ENCODE measurements at places on chromosomes 4 and X.

- DNase-seq = no peak
Observed at GRCh38 chr4:76623217-76624045, 188.4 kb downstream of the SHROOM3 start.

DNA sequence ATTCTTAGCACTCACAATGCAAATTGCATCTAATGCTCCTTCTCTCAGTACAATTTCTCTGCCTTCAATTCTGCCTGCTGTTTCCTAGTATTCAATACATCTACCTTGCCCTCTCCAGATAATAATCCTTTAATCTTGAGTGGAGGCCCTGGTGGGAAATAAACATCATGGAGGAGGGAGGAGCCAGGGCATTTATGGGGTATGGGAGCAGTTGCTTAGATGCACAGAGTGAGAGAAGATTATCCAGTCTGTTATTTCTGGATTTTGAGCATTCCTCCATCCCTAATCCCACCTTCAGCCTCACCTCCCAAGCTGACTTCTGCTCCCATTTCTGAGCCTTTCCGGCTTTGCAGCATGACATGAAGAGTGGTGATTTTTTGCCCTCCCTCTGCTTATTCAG lies 127.9 kb upstream of the PPP3CA start:
- DNase-seq = no peak

- no peak for DNase-seq
Observed at GRCh38 chrX:153482376-153483015, 12.1 kb upstream of the HAUS7 start.

- DNase-seq = no peak
Observed at GRCh38 chr4:135177321-135177720, 975.7 kb upstream of the PABPC4L start.

DNA sequence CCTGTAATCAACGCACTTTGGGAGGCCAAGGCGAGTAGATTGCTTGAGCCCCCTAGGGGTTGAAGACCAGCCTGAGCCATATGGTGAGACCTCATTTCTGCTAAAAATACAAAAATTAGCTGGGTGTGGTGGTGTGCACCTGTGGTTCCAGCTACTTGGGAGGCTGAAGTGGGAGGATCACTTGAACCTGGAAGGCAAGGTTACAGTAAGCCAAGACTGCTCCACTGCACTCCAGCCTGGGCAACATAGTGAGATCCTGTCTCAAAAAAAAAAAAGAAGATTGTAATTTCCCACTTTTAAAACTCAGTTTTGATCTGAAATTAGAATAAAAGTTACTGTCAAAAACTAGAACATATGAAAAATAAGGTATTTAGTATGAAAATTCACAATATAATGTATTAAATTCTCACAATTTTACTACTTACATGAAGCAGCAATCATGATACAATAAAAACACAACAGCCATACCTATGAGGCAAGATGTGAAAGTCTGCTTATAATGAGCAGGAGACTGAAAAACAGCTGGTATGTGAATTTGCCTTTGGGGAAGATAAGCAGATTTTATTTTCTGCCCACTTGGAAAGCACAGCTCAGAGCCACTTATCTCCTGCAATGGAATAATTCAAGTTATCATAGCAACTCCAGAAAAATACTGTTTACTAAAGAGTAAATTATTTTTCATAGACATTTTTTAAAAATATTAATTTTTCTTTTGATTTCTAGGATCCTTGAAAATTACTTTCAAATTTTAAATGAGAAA lies 50.6 kb downstream of the ZGRF1 start:
- no peak for DNase-seq

DNA sequence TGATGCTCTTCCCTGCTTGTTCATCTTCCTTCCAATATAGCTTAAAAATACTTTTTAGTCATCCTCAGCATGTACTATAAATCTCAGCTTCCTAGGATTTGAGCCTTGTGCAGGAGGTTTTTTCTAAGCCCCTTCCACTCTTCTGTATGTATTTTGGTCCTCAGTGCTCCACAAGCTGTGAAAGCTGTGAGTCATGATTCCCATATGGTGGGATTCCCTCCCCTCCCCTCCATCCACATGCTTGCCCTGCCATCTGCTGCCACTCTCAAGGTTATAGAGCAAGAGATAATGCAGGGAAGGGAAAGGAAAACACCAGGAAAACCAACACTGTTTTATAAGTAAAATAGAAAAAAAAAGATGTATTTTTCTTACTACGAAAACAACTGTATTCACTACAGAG lies 58.5 kb upstream of the AP1S2 start:
- no peak for DNase-seq

DNA sequence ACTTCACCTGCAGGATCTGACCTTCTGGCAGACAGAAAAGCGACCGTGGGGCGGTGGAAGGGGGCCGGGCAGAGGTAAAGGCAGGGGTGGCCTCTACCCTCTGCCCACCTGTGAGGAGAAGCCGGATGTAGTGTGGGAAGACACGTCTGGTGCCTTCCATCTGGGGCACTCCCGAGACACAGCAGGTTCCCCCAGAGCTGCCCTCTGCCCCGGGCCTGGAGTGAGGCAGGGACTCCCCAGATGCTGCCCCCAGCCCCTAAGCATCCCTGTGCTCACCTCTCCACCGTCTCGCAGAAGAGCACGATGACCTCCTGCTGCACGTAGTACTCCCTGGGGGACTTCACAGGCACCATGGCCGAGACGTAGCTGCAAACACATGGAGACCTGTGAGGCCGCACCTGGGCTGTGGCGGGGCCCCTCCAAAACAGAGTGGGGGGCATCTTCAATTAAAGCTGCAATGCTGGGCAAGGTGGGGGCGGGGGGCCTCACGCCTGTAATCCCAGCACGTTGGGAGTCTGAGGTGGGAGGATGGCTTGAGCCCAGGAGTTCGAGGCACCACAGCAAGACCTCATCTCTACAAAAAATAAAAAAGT lies 75.3 kb upstream of the MXD4 start:
- no peak for DNase-seq

DNA sequence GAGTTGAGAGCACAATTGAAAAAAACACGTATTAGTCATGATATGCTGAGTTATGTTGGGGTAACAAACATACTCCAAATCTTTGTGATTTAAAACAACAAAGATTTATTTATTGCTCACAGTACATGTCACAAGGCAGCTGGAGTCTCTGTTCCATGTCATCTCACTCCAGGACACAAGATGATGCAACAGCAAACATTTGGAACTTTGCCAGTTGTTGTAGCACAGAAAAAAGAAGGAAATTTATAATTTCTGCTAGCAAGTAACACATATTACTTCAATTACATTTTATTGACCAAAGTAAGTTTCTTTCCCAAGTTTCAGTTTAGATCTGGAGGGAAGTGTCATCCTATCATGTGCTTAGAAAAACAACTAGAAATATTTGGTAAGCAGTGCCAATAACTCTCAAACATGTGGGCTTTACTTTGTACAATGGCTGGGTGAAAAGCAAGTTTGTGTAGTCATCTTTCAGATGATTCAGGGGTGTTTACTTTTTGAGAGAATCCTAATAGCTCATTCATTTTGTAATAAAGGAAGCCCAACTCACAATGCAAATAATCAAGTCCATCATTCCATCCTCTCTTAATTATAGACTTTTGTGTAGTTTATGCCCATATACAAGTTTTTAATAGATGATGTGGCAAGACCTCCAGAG lies 452.3 kb downstream of the ZIC3 start:
- DNase-seq = no peak

DNA sequence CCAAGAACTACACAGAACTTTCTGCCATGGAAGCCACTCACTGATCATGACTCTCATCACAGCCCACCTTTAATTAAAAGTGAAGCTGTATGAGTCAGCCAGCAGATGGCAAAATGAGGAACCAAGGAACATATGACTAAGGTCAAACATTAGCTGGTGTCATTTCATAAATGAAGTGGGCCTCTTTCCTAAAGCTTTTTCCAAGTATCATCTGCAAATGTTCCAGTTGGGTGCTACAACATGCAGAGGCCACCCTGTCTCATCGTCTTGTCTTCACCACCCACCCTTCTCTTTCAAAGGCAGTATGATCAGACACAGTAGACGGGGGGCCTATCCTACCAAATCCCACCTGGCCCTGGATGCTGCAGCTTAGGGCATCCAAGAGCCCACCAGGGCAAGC lies 9.2 kb upstream of the EOLA1 start:
- no peak for DNase-seq

GRCh38 chr4:171235521-171235920 lies 577.7 kb upstream of the GALNTL6 start:
- DNase-seq = no peak

- DNase-seq = no peak
Observed at GRCh38 chr4:107213880-107214279, 177.8 kb upstream of the DKK2 start.

DNA sequence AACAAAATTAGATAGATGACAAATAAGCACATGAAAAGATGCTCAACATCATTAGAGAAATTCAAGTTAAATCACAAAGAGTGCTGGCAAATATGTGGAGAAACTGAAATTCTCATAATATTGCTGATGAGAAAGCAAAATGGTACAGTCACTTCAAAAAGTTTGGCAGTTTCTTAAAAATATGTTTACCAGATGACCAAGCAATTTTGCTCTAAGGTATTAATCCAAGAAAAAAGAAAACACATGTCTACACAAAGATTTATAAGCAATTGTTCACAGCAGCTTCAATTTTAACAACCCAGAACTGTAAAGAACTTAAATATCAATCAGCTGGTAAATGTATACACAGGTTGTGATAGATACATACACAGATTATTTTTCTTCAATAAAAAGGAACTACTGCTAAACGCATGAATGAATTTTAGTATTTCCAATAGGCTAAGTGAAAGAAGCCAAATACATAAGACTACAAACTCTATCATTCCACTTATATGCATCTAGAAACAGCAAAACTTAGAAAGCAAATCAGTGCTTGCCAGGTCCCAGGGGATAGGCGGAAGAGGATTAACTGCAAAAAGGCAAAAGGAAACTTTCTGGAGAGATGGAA lies 11.7 kb downstream of the OTUD4 start:
- DNase-seq = no peak

DNA sequence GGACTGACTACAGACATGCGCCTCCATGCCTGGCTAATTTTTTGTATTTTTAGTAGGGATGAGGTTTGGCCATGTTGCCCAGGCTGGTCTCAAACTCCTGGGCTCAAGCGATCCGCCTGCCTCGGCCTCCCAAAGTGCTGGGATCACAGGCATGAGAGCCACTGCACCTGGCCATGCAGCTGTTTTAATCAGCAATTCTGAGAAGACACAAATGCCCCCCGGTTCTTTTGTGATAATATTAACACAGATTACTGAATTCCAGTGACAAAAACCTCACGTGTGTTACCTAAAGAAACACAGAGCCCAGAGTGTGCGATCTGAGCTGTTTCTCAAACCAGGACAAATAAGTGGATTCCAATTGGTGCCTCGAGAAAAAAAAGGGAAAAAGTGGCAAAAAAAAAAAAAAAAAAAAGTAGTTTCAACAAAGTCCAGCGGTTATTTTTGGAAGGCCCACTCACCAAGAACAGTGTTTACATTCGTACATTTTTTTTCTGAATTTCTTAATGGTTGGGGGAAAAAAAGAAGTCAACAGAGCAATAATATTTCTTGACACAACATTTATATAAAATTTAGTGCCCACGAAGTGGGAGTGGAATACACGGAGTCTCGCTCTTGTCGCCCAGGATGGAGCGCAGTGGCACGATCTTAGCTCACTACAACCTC lies 17.2 kb downstream of the DHRSX start:
- DNase-seq = no peak
